ENCODE measurements at places on chromosomes 4 and X. TPM values are rescaled to one million over a fixed set of nuclear protein-coding genes. Genes with fewer than 3 reads are reported as not detected.

The IL3RA gene
- total RNA-seq = 4.6 TPM

The WDR17 gene
- total RNA-seq = not detected

- DNase-seq = no peak
These were observed 62.4 kb upstream of the MTM1 start for GRCh38 chrX:150506020-150506419.

- no peak for DNase-seq
These were observed 52.3 kb upstream of the TMEM131L start for GRCh38 chr4:153413842-153414241.
